ENCODE measurements at places on chromosomes 2 and 18. TPM values are rescaled to one million over a fixed set of nuclear protein-coding genes. Genes with fewer than 3 reads are reported as not detected.

DNA sequence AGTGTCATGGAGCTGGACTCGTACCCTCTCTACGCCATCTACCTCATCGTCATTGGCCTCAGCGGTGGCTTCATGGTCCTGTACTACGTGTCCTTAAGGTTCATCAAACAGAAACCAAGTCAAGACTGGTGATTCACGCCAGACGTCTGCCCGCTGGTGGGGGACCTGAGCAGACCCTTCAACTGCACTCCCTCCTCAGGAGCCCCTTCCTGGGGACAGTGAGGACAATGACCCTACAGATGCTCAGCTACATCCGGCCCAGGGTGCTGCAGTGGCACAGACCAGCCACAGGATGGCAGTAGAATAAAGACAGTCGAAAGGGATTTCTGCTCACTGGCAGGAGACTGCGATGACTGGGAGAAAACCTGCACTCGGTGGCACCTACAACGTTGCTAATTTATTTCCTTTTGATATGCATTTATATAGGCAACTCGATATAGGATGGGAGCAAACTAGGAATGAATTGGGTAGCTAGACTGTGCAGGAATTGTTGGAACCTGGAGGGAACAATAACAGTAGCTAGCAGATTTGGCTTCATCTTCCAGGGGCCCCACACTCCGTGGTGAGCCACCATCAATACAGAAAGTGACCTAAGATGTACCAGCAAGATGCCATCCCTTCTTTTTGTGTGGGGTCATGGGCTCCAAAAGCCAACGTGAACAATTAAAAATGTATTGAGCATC lies 39.2 kb downstream of the ABCG8 start:
- no peaks in the 10 kb centered on the region for H3K36me3 ChIP-seq
- no peaks in the 10 kb centered on the region for H3K27me3 ChIP-seq
- no peak overlapping the region for H3K27ac ChIP-seq
- peaks cover 3% of the 10 kb centered on the region for H3K4me1 ChIP-seq
- DNase-seq, result peak; percentile 55
- H3K4me3 ChIP-seq, result no peak overlapping the region

- DNase-seq, result no peak
- no peaks in the 10 kb centered on the region for H3K4me1 ChIP-seq
- H3K27ac ChIP-seq, result no peak overlapping the region
These were observed 15.9 kb upstream of the KLHL30 start for GRCh38 chr2:238122287-238123217.

DNA sequence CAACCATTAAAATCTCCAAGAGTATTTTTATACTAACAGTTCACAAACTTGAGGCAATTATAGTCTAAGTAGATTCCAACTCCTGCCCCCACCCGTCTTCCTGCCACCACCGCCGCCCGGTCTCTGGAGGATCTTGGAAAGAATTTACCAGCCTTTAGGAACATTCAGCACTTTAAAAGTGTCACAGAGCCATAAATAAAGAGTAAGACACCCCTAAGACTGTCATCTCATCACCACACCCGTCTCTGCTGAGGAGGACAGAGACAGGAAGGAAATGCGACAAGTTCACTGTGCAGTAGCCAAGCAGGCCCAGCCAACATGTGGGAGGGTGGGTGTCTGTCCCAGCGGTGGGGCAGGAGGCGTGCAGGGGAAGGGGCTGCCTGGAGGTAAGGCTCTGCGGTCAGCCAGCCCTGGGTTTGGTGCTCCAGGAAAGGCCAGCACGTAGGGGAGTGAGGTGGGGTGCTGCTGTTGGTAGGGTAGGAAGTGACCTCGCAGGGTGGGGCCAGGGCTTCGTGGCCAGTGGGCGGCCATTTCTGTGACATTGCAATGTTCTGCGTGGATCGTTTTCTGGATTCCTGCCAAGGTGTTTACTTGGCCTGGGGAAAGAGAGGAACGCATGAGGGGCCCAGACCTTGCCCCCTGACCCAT lies 111.6 kb downstream of the FAM210A start:
- H3K27me3 ChIP-seq, result peaks cover 8% of the 10 kb centered on the region
- no peaks in the 10 kb centered on the region for H3K36me3 ChIP-seq
- no peak overlapping the region for H3K27ac ChIP-seq
- H3K4me1 ChIP-seq, result no peaks in the 10 kb centered on the region
- no peak overlapping the region for H3K4me3 ChIP-seq

GRCh38 chr18:33291539-33291938 lies 149.0 kb downstream of the CCDC178 start:
- no peaks in the 10 kb centered on the region for H3K27me3 ChIP-seq
- DNase-seq, result no peak
- no peak overlapping the region for H3K27ac ChIP-seq
- no peak overlapping the region for H3K4me3 ChIP-seq
- H3K4me1 ChIP-seq, result no peaks in the 10 kb centered on the region

- no peaks in the 10 kb centered on the region for H3K4me1 ChIP-seq
- H3K36me3 ChIP-seq, result no peaks in the 10 kb centered on the region
- H3K4me3 ChIP-seq, result no peak overlapping the region
- no peaks in the 10 kb centered on the region for H3K27me3 ChIP-seq
- no peak for DNase-seq
These were observed 125.9 kb downstream of the MSH2 start for GRCh38 chr2:47528874-47529273.

GRCh38 chr18:27005589-27005988 lies 140.1 kb upstream of the AQP4 start:
- no peak overlapping the region for H3K4me3 ChIP-seq
- H3K36me3 ChIP-seq, result no peaks in the 10 kb centered on the region
- no peak for DNase-seq
- peaks cover 5% of the 10 kb centered on the region for H3K27me3 ChIP-seq

The NYAP2 gene
- not detected for total RNA-seq

The CCDC121 gene
- total RNA-seq, result 5.9 TPM

The FLACC1 gene
- 0.39 TPM for total RNA-seq

The C1GALT1C1L gene
- total RNA-seq, result 0.54 TPM
